ENCODE measurements at places on chromosomes 4 and X.

GRCh38 chr4:134539729-134540231 is 338.2 kb upstream of the PABPC4L start:
- no peak for DNase-seq

- DNase-seq, result peak; percentile 34
These were observed 328.6 kb downstream of the ARHGAP10 start for GRCh38 chr4:148060264-148061140.

DNA sequence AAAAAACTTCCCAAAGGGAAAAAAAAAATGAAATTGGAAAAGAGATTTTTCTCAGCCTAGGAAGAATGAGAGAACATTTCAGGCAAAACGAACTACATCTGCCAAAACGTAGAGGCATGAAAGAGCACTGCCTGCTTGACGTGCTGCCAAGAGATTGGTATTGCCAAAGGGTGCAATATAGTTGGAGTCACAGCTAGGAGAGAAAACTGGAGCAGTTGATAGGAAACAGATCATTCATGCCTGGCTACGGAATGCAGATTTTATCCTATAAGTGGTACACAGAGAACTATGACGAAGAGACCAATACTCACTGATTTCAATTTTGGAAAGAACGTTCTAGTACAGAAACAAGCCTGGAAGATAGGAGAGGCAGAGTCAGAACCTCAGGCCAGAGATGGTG is 68.4 kb upstream of the IQCM start:
- no peak for DNase-seq

DNA sequence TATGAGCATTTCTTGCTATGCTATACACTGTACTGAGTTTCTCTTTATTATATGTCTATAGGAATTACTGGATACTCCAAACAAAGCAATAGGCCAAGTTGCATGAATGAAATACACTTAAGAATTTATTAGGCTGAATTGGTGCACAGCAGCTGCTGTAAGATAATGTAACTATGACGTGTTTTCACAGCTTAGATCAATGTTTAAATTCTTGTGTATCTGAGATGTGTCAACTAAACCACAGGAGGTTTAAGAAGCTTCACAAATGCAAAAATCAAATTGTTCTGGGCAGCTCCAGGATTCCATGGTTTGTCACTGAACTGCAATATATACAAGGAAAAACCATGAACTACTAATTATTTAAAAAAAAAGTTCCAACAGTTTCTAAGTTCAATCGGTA is 156.7 kb downstream of the MAPK10 start:
- DNase-seq, result no peak

- DNase-seq, result no peak
These were observed 1822.2 kb downstream of the STIM2 start for GRCh38 chr4:28682847-28683246.

DNA sequence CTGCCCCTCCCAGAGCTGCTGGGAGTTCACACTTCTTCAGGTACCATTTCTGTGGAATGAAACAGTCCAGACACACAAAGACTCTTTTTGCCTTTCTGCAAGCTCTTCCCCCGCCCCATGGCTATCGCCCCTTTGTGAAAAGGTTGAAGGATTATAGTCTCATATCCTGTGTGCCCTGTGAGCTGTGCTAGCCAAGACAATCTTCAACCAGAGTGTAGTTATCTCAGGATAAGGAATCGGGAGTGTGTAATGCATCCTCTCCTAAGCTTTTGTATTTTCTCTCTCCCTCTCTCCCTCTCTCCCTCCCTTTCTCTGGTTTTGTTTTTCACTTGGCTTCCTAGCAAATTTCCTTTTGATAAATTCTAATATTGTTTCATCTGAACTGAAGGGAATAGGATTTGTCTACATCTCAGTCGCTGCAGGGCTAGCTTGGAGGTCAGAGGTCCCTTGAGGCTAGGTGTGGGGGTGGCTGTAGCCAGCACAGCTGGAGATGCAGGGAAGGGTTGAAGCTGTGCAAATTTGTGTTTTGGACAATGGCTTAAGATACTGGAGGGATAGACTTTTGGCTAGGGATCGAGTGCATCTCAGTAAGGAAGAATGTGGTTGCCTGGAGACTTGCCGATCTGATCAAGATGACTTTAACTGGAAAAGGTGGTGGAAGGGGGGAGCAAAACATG is 74.6 kb upstream of the NALF2 start:
- DNase-seq, result no peak

DNA sequence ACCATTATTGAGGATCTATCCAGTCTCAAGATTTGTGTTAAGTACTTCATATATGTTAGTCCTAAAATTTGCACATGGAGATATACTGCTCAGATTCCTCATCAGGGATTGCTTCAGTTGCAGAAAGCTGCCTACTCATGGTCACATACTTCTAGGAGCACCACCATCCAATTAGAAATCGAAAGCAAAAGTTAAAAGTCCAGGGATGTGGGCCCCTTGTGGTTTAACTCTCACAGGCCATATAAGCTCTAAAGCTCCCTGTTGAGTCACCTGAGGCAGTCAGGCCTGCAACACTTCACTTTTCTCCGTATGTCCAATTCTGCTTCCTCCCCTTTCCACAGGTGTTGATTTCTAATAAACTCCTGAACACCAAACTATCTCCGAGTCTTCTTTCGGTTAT is 84.2 kb downstream of the CNOT6L start:
- peak; percentile 96 for DNase-seq

DNA sequence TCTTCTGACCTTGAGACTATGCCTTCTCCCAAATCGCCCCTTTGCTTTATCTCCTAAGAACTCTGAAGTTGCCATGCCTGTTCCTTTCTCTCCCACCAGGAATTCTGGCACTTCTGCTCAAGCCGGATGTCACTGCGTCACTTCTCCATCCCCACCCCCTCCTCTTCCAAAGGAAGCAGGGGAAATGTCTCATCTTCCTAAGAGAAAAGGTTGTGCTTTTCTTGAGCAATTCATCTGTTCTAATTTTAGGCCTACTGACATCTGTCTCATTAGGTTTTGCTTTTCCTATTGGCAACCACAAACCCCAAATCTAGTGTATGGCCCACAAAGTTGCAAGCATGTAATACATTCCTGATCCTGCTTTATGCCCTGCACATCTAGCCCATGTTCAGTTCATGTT is 163.1 kb upstream of the PLAC1 start:
- peak; percentile 24 for DNase-seq

DNA sequence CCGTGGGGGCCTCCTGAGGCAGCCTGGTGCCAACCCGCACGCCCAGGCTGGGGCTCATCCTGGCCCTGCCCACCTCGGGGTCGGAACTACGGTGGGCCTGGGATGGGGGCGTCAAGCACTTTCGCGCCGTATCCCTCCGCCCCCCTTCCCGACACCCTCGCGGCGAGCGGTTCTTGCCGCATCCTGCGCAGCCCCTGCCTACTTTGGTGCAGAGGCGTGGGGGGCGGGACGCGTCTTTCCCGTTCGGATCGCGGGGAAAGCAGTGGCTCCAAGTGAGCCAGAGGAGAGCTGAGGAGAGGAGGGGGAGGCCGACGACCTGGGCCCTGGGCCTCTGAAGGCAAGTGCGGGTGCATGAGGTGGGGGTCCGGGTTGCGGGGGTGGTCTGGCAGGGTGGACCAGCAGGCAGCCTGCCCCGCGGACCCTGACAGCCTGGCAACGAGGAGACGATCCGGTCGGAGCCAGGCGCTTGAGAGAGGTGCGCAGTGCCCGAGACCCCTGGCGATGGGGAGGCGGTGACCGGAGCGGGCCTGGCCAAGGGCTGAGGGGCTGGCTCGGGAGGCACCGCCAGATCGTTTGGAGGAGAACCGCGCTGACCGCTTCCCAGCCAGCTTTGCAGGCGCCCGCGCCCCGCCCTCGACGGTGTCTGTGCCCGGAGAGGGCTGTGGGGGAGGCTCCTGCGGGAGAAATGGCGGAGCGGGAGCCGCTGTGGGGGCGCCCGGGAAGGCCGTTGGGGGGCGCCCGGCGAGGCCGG is at the start of gene GPRASP2:
Gene GPRASP2 (plus strand): TSS at position 233 of the 751 bp plus-strand sequence. CDS start 2,422 bp downstream, outside the sequence.
- DNase-seq, result peak; percentile 1

GRCh38 chr4:15303052-15303641 is 124.7 kb upstream of the C1QTNF7 start:
- DNase-seq, result no peak

GRCh38 chrX:261919-262352 is 19.2 kb upstream of the PLCXD1 start:
- no peak for DNase-seq

GRCh38 chrX:13533726-13534125 is 35.7 kb upstream of the EGFL6 start:
- DNase-seq, result peak; percentile 11

DNA sequence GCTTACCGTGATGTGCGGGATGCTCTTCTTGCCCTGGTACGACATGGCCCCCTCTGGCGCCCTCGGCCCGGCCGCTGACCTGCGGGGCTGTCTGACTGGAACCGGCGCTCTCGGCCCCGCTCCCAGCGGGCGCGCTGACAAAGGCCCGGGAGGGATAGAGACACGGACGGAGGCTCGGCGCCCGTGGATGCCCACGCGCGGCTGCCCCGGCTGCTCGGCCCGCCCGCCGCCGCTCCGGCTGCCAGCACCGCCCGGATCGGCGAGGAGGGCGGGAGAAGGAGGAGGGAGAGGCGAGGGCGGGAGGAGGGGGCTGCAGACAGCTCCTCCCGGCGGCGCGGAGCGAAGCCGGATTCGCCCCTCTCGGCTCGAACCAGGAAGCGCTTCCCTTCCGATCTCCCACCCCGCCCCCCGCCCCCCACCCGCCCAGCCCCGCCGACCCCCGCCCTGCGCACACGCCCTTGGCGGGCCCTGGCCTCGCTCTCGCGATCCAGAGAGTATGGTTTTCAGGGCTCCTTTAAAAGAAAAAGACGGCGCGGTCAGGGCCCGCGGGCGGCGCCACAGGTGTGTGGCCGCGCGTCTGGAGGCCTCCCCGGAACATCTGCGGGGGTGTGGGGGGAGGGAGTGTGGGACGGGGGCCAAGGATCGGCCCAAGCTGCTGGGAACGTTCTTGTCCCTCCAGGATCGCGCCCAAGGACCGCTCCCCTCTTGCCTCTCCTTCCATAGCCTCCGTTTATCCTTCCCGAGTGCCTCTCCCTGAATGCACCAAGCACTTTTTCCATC is 4.5 kb downstream of the CRMP1 start:
- no peak for DNase-seq

DNA sequence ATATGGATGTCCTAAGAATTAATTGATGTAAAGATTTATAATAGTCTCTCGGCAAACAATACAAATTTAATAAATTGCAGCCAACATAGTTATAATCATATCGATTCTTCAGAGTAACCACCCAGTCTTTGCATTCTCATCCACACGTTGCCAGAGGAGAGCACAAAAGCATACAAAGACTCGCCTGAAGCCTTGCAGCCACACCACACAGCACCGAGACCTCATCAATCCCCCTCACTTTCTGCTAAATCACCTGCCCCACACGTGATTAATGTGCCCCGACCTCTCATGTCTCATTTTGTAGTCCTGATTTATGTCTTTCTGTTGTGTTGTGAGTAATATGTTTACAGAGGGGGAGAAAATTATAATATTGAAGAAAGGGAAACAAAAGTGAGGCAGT is 510.4 kb downstream of the TRIML1 start:
- no peak for DNase-seq

- no peak for DNase-seq
These were observed 466.1 kb downstream of the ADGRL3 start for GRCh38 chr4:61666244-61666643.

DNA sequence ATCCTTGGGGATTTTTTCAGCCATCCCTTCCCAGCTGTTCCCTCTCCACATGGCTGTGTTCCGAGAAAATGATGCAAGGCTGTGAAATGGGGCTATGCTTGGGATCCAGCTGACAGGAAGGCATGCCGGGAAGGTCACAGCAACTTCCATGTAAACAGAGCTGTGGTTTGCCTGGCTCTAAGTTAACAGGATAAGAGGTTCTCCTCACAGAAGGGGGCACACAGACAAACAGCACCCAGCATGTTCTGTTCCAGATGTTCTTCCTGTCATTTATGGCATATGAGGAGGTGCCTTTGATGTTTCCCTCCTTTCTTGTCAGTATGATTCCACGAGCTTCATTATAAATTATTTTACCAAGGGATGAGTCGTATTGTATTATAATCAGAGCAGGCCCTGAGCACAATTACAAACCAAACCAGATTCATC is 220.7 kb downstream of the ANTXR2 start:
- DNase-seq, result no peak

DNA sequence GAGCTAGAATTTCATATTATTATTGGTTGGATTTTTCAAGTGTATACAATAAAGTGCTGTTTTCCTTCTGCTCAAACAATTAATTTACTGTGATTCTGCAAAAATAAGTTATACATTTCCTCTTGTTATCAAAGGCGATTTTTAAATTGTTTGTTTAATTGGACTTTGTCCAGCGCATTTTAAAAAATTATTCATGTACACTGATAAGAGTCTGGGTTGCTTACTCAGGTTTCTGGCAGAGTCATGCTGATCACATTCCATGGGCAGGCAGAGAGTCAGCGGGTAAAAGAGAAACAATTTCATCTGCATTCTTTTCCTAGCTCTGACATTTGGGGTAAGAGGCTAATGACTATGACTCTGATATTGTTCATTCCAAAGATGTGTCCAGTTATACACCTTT is 8.9 kb downstream of the FAT4 start:
- DNase-seq, result no peak

DNA sequence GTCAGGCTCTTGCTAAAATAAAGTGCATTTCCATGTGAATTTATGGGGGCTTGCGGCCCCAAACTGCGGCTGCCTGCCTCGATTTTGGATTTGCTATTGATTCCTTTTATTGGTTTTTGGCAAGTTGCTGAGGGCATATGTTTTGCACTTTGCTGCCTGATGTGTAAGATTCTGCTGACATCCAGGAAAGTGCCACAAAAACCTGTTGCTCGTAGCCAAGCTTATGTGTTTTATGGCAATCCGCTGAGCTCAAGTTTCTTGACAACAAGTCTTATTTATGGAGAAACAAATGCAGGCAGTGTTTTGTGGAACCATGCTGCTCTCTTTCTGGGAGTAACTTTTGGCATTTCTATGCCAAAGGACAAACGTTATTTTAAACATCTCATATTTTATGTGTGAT is 97.3 kb upstream of the DDIT4L start:
- no peak for DNase-seq

DNA sequence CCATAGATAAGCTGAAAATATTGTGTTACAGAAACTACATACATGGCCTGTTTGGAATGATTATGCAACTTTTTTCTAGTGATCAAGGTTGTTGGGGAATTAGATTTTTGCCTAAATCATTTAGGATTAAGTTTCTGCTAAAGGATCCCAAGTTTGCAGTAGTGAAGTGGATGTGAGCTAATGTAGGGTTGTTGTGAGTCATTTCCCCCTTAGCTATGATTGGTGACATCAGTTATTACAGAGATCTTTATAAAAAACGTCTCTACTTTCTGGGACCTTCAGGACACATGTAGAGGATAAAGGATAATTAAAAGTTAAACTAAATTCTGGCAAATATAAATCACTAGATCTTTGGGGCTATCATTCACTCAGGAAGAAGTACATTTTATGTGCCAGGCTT is 133.3 kb downstream of the GATB start:
- DNase-seq, result no peak

DNA sequence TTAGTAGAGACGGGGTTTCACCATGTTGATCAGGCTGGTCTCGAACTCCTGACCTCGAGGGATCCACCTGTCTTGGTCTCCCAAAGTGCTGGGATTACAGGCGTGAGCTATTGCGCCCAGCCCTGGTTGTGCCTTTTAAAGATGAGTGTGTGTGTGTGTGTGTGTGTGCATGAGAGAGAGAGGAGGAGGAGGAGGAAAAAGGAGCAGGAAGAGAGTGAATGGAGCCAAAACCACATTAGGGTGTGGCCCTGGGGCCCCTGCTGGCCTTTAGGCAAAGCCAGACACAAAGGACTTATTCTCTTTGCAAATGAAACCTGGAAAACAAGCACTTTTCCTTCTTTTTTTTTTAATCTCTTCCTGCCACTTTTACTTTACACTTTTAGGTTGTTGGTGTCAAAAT is 48.2 kb upstream of the KLF3 start:
- DNase-seq, result no peak

GRCh38 chrX:150525061-150525919 is 43.1 kb upstream of the MTM1 start:
- DNase-seq, result no peak
